ENCODE measurements at places on chromosomes 5 and 9.

DNA sequence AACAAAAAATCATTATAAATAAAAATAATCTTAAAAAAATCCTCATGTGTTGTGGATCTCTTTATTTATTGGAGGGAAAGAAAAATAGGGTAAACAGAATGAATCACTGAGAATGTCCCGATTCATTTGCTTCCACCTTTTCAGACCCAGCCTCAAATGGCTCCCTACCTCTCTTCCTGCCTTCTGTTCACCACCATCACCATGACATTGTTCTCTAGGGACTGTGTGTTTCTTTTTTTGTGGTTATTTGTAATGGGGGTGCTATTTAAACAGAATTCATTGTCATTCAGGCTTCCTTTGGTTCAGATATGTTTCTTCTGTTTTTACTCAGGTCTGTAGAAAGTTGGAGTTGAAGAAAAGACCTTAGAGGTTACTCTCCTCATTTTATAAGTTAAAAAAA, 198.2 kb downstream of the KIF4B start:
- DNase-seq: no peak

DNA sequence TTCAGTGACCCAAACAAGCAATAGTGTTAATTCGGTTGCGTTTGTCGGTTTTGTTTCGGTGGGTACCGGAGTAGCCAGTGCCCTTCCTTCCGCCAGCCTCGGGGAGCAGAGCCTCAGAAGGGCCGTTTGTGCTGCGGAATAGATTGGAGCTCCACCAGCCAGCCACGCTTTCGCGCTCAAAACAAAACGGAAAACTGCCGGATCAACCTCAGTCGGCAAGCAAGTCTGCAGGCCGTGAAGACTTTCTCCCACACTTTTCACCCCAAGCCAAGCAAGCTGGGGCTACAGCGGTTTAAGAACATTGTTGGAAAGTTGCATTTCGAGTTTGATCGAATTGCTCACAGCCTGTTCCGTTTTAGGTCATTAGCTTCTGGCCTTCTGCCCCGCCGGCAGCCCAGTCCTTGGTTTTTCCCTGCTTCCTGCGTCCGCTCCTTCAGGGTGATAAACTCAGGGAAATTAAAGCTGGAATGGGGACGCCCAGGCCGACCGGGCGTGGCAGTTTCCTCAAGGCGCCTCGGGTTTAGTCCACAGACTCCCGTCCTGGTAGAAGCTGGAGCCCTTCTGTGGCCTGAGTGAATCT, 803 bp upstream of the CCNO start:
- no peak for DNase-seq

DNA sequence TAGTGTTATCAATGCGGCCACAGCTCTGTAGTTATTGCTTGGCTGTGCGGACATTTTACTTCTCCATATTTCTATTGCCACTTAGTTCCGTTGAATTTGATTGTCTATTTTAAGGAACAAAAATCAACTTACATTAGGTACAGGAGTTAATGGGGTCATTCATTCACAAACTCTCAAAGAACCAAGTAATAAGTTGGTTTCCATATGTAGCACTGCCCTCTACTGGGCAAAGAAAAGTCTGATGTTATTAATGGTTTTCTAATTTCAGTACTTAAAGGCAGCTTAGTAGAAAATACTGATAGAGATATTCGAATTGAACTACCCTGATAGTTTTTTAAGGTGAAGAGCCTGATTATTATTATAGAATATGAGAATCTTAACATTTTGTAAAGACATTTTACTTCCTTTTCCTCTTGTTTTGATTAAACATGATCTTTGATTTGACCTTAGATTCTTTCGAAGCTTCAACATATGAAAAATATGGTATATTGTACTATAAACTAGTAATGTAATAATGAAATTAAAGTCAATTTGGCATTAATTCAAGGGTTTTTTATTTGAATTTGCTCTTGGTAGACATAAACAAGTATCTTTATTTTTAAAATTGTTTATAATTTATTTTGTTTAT, 119.5 kb upstream of the CTNND2 start:
- DNase-seq: no peak

GRCh38 chr9:37746448-37747270, 6.9 kb upstream of the TRMT10B start:
- no peak for DNase-seq

- DNase-seq: peak; percentile 46
These were observed 136.1 kb upstream of the CLINT1 start for GRCh38 chr5:157994906-157995519.

DNA sequence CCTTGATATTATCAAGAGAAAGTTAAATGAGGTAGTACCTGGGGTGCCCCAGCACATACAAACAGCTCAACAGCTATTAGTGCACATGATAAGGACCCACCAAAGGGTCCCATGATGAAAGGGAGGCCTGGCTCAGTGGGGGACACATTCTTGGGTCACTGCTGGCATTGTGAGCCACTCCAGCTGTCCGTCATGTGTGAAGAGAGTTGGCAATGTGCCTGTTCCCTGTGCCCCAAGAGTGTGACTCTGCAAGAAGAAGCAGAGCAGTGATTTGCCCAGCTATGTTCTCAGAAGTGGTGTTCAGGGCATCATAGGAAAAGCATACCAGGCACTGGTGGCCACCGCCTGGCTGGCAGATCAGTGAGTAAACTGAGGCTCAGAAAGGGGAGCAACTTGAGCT, 37.1 kb upstream of the TDRD7 start:
- no peak for DNase-seq

DNA sequence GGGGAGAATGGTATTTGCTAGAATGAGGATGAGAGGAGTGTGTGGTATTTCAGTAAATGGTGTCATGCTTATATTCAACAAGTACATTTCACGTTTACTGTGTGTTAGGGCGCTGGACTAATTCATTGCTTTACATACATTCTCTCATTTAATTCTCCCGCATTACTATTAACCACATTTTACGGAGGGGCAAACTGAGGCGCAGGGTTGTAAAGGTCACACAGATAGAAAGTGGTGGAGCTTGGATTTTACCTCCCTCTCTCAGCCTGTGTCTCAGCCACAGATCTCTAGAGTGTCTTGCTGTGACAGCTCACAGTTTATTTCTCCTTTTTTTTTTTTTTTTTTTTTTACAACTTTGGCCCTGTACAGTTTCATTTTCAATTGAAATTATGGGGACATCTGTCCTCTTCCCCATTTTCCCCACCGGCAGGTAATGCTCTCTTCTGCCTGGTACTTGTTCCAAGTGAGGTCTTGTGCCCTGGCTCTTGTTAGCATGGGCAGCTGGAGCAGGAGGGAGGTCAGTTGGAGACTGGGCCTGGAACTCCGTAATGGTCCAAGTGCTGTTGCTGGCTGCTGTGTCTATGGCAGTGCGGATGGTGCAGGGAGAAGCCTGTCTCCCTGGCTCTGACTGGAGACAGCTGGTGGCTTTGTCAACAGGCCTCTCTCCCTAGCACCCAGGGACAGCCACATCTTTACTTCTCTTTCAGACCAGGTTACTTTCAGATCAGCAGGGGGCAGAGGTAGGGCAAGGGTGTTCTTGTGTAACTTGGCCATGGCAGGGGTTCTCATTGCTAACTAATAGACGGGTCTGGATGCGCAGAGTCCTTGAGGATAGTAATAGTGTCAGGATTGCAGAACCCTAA, 20.5 kb upstream of the NDST1 start:
- DNase-seq: no peak

- no peak for DNase-seq
These were observed 146.9 kb downstream of the RORB start for GRCh38 chr9:74644023-74644422.

DNA sequence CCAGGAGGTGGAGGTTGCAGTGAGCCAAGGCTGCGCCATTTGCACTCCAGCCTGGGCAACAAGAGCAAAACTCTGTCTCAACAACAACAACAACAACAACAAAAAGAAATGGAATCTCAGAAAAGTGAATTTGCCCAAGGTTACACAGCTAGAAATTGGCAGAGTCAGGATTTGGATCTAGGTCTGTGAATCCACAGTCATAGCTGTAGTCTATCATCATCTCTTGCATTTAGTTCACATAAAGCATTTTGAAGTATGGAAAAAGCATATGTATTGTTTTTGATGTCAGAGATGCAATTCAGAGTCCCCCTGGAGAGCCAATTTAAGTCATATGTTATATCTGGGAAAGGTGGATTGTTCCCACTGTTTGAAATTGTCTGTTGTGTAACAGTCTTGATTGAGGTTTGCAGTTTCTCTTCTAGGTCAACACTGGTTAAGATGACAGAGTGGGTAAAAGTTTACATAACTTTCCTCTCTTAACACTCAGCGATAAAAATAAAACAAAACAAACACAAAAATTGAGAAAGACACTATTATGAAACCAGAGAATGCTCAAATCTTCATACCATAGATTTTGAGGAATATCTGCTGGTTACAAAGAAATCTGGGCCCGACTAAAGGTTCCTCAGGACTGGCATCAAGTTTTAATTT, 21.5 kb upstream of the GPR21 start:
- no peak for DNase-seq

DNA sequence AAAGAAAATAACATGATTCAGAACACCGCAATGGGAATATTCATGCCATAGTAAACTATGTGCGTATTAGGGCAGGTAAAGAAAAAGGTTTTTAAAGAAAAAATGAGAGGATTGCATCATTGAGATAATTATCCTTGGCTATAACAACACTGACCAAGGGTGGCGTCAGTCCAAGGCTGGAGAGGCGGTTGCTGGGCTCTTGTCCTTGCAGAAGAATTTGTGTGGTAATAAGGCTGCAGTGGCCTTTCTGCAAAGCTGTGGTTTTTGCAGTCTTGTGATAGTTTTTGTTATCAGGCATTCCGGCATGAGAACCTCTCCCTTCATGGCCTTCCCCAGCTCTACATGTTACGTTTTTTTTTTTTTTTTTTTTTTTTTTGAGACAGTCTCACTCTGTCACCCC, 14.0 kb downstream of the BOD1 start:
- no peak for DNase-seq

GRCh38 chr5:148384380-148384737, 601 bp downstream of the FBXO38 start:
- no peak for DNase-seq

DNA sequence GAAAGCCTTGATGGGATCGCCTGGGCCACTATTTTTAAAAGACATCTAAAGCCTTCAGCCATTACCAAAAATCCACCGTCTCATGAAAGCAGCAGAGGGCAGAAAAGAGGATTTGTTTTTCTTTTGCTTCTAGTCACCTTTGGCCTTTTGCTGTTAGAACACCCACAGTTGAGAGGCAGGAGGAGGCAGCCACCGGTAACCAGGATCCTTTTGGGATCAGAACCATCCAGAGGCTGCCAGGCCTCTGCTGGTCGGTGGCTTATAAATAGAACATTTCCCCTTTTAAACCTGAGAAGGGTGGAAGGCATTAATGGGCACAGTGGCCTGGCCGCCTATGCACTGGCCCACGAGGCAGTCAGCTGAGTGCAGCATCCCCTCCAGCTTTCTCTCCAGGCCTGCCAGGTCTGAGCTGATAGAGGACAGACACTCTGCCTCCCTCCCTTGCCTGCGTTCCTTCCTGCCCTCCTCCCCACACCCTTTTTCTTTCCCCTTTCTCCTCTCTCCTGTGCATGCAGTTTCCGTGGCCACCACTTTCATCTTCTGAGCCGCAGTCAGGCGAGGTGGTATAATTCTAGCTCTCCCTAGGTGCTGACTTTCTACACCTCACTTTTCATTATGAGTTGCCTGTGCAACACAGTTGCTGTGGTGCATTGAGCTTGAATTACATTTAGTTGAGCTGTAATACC, 253.4 kb downstream of the ARHGAP26 start:
- no peak for DNase-seq

DNA sequence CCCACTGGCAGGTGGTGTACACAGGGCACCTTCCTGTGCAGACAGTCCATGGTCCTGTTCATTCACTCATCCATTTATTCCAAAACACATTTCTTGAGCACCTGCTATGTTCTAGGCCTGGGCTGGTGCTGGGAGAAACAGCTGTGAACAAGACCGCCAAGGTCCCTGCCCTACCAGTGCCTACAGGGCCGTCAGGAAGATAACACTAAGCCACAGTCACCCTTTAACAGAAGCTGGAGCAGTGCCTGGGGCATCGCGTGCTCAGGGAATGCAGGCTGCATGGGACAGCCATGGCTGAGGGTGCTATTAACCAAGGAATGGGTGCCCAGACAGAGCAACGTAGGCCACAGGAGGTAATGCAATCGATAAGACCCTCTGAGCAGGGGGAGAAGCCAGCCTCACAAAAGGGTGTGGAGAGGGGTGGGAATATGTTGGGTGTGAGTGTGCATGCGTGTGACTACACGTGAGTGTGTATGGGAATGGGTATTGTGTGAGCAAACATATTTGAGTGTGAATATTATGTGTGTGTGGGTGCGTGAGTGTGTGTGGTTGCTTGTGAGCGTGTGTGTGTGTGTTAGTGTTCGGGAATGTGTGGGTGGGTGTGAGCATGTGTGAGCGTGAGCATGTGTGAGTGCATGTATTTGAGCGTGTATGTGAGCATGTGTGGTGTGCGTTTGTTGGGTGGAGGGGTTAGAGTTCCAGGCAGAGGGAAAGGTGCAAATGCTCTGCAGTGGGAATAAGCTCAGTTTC, 19.1 kb downstream of the DUSP1 start:
- DNase-seq: no peak

- no peak for DNase-seq
These were observed 95.6 kb downstream of the PALM2AKAP2 start for GRCh38 chr9:109875495-109876129.

- DNase-seq: no peak
These were observed 74.6 kb downstream of the DOCK2 start for GRCh38 chr5:169711551-169712225.

DNA sequence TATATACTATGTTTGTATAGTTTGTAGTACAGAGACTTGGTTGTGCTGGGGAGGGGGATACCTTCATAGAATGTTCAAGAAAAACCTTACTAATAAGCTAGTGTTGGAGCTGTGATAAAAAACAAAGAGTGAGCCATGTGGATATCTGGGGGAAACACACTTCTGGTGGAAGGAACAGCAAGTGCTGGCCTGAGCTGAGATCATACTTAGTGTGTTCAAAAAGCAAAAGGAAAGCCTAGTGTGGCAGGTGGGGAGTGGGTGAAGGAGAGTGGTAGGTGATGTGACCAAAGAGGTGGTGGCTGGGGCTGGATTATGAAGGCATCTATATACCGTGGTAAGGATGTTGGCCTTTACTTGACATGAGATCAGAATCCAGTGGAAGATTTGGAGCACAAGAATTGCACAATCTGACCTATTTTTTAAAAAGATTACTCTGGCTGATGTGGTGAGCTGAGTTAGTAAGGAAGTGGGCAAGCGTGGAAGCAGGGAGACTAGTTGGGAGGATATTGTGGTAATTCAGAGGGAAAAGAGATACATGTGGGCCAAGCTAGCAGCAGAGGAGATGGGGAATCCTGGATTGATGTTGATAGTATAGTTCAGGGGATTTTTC, 26.6 kb downstream of the PALM2AKAP2 start:
- no peak for DNase-seq

- DNase-seq: no peak
These were observed 8.2 kb downstream of the ACSL6 start for GRCh38 chr5:132003170-132003744.

DNA sequence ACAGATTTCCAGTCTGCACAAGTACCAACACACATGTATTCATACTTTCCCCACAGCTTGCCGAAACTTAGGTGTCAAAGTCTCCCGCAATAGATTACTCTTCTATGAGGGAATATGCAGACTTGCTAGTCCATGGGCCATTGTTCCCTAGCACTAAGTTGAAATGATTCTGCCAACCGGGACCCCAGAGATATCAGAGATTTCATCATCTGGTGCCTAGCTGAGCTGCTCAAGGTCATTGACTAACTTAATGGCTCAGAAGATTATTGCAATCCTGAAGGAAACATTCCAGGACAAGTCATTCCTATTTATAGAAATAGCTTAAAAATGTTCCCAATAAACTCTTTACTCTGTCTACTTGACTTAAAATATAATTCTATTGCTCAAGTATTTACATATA, 202.6 kb downstream of the PIK3R1 start:
- DNase-seq: no peak

- DNase-seq: no peak
These were observed 16.2 kb downstream of the PPP2CA start for GRCh38 chr5:134209477-134210245.

- no peak for DNase-seq
These were observed 60.7 kb downstream of the MED27 start for GRCh38 chr9:132018957-132019405.
